Activated T-cell treated with anti-CD3 and anti-CD28 coated beads, Interleukin-2, amount 50 U/mL, for 72 hours (primary cell): ENCODE measurements at places on chromosomes 7 and 10. TPM values are rescaled to one million over a fixed set of nuclear protein-coding genes. Genes with fewer than 3 reads are reported as not detected.

CCDC172 gene
- total RNA-seq, result not detected

DNA sequence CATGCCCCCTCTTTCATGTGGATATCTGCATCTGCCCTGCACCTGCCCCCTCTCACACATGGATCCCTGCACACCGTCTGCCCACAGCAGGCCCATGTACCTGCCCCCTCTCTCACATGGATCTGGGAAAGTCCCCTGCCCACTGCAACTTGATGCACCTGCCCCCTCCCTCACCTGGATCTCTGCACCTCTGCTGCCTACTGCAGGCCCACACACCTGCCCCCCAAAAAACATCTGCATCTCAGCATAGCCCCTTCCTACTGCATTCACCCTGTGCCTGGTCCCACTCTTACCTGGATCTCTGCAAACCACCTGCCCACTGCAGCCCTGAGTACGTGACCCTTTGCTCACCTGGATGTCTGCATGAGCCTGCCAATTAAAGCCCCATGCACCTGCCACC, 479.8 kb downstream of the PTPRN2 start:
- no peak overlapping the region for H3K27ac ChIP-seq
- peaks cover 2% of the 10 kb centered on the region for H3K36me3 ChIP-seq
- DNase-seq, result no peak
- H3K27me3 ChIP-seq, result peaks cover 9% of the 10 kb centered on the region
- no peak overlapping the region for H3K4me3 ChIP-seq

MAPK8 gene
- total RNA-seq, result 43.3 TPM

VGF gene
- total RNA-seq, result not detected

LRRN3 gene
- 15.3 TPM for total RNA-seq

- H3K4me3 ChIP-seq, result no peak overlapping the region
- H3K27me3 ChIP-seq, result no peaks in the 10 kb centered on the region
- no peak overlapping the region for H3K27ac ChIP-seq
- H3K36me3 ChIP-seq, result no peaks in the 10 kb centered on the region
Observed at GRCh38 chr7:4079956-4080355, 602.1 kb upstream of the FOXK1 start.

PLEKHS1 gene
- not detected for total RNA-seq

DNA sequence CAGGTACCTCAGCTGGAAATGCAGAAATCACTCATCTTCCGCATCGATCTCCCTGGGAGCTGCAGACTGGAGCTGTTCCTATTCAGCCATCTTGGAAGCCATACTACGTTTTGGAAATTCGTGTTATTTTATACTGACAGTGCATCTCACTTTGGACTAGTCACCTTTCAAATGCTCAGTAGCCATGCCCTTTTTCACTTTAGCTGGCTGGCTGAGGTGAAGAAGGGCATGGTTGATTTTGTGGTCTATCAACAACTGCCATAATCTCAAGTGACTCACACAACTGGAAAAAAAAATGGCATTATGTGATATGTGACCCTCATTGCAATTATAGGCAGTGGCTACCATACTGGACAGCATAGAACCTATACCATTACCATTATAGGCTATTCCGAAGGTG, 100.5 kb downstream of the CCDC71L start:
- peaks cover 29% of the 10 kb centered on the region for H3K27me3 ChIP-seq
- no peak overlapping the region for H3K4me3 ChIP-seq
- H3K27ac ChIP-seq, result no peak overlapping the region
- H3K4me1 ChIP-seq, result peaks cover 25% of the 10 kb centered on the region
- no peak for DNase-seq

GRCh38 chr7:96727534-96728088, 18.0 kb upstream of the SEM1 start:
- H3K27me3 ChIP-seq, result peaks cover 15% of the 10 kb centered on the region
- H3K36me3 ChIP-seq, result no peaks in the 10 kb centered on the region
- DNase-seq, result no peak
- no peak overlapping the region for H3K4me3 ChIP-seq

DNA sequence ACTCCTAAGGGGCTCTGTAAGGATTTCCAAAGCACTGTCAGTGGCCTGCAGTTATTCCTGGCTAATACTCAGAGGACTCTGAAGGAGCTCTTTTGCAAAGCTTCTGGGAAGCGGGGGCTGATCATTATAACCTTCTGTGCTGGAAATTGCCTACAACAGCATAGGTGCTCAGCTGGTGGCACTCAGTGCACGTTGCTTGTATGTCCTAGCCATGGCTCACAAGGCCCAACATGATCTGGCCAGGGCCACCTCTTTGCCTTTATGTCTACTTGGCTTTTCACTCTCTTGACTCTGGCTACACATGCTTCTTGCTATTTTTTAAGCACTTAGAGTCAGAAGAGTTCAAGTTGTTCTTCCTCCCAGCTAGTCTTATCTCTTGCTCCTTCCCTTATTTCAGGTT, 17.5 kb downstream of the LAMB4 start:
- H3K27me3 ChIP-seq, result peaks cover 5% of the 10 kb centered on the region
- H3K4me1 ChIP-seq, result no peaks in the 10 kb centered on the region
- DNase-seq, result no peak
- no peaks in the 10 kb centered on the region for H3K36me3 ChIP-seq

DNA sequence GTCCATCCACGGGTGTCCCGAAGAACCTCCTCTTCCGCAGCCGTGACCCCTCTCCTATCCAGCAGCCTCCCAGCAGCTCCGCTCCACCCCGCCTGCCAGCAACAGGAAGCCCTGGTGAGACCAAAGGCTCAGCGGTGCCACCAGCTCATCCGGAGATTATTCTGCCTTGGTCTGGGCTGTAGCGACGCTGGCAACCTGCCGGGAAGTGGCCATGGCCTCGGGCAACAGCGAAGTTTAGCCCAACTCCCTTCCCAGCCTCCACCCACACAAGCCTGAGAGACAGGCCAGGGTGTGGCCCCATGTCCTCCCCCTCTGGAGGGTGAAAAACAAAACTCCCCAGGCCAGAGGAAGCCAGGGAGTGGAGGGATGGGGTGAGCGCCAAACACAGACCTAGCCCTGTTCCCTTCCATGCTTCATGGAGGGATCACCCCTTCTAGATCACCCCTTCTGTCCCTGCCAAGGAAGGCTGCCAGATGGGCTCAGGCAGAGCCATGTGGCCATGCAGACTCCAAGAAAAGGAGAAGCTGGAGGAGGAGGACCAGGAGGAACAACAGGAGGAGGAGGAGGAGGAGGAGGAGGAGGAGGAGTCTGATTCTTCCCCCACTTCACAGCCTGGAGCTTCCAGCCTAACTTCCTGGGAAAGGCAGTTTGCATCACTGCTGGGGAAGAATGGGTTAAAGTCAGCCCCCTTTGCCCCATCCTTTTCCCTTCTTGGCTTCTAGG, 918 bp downstream of the CALHM2 start:
- H3K27ac ChIP-seq, result peak overlapping the region; percentile 91
- peak overlapping the region; percentile 94 for H3K4me3 ChIP-seq
- no peaks in the 10 kb centered on the region for H3K27me3 ChIP-seq
- peaks cover 10% of the 10 kb centered on the region for H3K36me3 ChIP-seq
- peak; percentile 51 for DNase-seq
